ENCODE measurements at places on chromosomes 5 and 9.

GRCh38 chr5:33968211-33969005 lies 16.1 kb downstream of the SLC45A2 start:
- no peak for DNase-seq

DNA sequence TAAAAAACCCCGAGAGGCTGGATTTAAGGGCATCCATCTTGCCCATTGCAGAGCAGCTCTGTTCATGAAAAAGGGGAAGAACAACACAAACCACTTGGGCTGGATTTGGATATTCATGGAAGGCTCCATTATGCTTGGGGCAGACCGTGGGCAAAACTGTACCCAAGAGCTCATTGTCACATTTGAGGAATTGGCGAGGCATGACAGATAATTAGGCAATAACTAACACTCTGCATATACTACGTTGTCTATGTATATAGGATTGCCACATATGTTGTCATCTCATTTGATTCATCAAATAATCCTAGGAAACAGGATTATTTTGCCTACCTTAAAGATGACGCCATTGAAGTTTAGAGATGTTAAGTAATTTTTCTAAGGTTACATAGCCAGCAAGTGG lies 255.4 kb downstream of the SMARCA2 start:
- DNase-seq = no peak

GRCh38 chr9:75505654-75506053 lies 384.8 kb upstream of the PCSK5 start:
- DNase-seq = no peak

DNA sequence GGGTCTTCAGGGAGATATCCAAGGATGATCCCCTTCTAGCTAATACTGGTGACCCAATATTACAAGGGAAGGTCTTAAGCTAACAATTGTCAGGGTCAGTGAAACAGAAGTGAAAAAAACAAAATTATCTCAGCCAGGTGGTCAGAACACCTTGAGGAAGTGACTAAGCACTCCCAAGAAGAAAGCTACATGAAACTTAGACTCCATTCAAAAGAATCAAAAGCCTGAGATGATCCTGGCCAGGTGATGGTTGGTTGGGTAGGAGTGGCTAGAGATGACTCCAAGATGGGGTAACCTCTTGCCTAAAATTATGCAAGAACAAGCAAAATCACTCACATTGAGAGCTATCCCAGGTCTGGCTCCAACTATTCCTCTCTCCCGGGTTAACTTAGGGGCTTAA lies 5.4 kb downstream of the VCP start:
- DNase-seq = no peak

GRCh38 chr5:141351591-141351990 lies 1.7 kb downstream of the PCDHGB1 start:
- no peak for DNase-seq

GRCh38 chr9:69580582-69581214 lies 91.5 kb downstream of the APBA1 start:
- no peak for DNase-seq
